COR-L47 (cell line): ENCODE measurements at places on chromosomes 4 and X.

GRCh38 chr4:150008546-150008945, 69.7 kb upstream of the DCLK2 start:
- no peak for DNase-seq

GRCh38 chr4:3822230-3822947, 56.2 kb downstream of the ADRA2C start:
- peak; percentile 37 for DNase-seq

GRCh38 chr4:4368809-4369580, 17.9 kb upstream of the NSG1 start:
- no peak for DNase-seq

DNA sequence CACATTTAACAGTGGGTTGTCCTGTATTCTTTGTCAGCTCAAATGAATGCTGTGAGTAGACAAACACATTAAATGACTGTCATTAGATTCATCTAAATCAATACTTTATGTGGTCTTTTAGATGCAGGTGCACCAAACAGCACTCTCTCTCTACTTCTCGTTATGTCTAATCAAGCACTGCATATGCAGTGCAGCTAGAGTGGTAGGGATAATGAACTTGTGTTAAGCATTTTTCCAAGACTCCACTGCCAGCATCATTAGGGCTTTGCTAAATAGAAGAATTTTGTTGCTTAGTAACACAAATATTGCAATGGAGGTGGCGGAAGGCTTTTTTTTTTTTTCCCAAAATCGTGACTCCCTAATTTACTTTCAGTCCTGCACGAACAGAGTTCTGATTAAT, 447.0 kb upstream of the GALNT7 start:
- DNase-seq = peak; percentile 86

- no peak for DNase-seq
These were observed 184.0 kb downstream of the BMPR1B start for GRCh38 chr4:94941706-94942105.

DNA sequence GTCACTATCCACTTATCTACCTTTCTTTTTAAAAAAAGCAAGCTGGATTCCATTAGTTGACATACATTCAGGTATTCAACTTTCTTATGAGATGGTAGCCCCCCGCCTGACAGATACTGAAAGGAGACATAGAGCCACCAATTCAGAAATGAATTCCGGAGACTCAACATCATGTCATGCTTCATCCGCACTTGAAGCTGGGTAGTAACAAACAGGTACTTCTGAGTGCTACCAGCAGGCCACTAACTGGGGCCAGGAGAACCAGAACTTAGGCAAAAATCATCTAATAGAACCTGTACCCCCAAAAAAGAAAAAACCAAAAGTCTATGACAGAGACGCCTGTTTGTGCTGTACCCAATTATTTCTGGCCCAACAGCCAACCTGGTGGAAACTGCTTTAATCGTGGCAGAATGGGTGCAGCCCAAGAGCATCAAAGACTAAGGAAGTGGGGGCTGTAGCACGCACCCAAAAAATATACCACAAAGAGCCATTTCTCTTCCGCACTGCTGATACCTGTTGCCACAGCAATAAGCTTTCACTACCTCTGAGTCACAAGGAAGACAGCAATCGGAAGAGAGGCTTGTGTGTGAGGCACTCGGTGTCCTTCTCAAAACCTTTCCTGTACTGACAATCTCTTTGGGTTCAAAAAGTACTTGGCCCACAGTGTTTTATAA, 84.8 kb downstream of the AFAP1 start:
- no peak for DNase-seq

- DNase-seq = no peak
These were observed 34.3 kb downstream of the HMX1 start for GRCh38 chr4:8837181-8837841.

- no peak for DNase-seq
These were observed 94.6 kb upstream of the CASK start for GRCh38 chrX:42017971-42018370.

GRCh38 chr4:184448821-184449220, 25.5 kb downstream of the IRF2 start:
- DNase-seq = no peak

DNA sequence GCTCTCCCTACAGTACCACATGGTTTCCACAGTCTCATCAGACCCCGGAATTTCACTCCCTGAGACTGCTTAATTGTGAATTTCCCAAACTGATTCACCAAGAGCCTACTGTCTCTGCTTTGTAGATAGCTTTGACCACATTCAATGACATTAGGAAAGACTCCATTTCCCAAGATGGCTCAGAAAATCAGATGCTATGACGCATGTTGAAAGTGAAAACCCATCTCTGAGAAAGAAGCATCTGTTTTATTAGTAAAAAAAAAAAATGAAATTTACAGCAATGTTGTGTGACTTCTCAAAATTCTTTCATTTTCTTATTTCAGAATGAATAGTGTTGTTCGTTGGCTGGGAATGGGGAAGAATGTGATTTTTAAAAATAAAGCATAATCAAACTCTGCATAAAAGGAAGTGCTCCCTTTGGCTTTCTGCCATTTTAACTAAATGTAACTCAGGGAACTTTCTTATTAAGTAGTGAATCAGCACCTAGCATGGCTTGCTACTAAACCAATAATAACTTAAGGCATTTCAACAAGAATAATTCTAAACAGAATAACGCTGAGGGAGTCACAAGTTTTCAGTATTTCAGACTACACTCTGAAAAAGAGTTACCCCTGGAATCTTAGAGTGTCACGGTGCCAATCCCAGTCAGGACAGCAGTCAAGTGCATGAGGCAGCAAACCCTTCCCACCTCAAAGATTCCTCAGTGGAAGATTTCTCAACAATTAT, 97.4 kb upstream of the MYOZ2 start:
- DNase-seq = no peak

- DNase-seq = no peak
These were observed 445.2 kb upstream of the ZFP42 start for GRCh38 chr4:187550256-187550950.

- DNase-seq = no peak
These were observed 544.9 kb upstream of the CPXCR1 start for GRCh38 chrX:88202149-88202548.

GRCh38 chrX:22116605-22117546, 84.8 kb downstream of the PHEX start:
- DNase-seq = no peak
